Muscle of arm (tissue), 14 donors: ENCODE measurements at places on chromosomes 5 and 9. TPM values are rescaled to one million over a fixed set of nuclear protein-coding genes. Genes with fewer than 3 reads are reported as not detected.

GRCh38 chr9:113620377-113621161 is 157.0 kb downstream of the RGS3 start:
- peak; percentile 86 for DNase-seq

DNA sequence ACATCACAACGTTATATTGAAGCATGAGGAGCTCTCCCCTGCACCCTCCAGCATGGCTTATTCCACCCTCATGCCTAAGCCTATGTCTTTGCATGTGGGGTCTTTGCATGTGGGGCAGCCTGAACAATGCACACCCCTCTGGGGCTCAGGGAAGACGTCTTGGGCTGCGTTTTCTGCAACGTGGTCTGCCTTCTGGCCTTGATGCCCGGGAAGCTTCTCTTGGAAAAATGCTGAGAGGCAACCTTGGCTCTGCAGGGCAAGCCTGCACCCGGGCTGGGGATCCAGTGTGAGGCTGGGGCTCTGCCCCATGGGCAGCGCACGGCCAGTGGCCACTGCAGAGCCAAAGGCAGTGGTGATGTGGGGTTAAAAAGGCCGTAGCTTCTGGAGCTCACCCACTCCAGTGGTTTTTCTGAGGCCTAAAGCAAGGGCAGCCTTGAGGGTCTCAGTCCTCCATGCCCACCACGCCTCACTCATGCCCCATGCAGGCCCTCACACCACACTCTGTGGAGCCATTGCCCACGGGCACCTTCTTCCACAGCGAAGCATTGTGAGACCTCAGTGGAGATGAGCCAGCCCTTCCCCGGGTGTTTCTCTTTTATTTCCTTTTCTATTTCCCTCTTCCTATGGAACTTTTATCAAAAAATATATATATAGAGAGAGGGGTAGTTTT is 112.2 kb downstream of the MRPL36 start:
- DNase-seq = no peak

- no peak for DNase-seq
Measured at GRCh38 chr5:149117970-149118369, 23.3 kb upstream of the ABLIM3 start.

- no peak for DNase-seq
Measured at GRCh38 chr5:148290271-148291195, 21.7 kb upstream of the SPINK7 start.

DNA sequence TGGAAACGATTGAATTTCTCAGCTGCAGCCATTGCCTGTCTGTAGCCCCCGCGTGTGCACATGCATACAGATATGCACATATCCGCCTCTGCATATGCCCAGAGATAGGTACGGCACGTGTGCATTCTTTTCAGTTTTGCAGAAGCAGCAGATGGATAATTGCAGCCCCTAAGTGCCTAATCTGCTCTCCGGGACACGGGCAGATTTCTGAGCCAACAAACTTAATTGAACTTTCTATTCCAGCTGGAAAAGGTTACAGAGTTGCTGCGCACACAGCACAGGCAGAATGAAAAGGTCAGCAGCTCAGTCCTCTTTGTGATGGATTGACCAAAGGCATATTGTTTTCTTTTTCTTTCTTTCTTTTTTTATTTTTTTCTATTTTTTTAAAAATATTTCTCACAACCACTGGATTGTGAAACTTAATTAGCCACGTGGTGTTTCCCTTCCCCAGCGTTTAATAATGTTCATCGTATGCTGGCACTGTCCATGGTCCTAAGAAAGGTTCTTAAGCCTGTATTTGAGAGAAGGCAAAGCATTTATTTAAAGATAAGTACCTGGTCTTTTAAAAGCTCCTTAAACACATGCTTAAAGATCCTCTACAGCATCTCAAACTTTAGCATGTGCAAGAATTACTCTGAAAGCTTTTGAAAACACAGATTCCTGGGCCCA is 270.2 kb upstream of the BRINP1 start:
- peak; percentile 1 for DNase-seq

- DNase-seq = no peak
Measured at GRCh38 chr5:97443740-97444139, 260.7 kb upstream of the RIOK2 start.

DNA sequence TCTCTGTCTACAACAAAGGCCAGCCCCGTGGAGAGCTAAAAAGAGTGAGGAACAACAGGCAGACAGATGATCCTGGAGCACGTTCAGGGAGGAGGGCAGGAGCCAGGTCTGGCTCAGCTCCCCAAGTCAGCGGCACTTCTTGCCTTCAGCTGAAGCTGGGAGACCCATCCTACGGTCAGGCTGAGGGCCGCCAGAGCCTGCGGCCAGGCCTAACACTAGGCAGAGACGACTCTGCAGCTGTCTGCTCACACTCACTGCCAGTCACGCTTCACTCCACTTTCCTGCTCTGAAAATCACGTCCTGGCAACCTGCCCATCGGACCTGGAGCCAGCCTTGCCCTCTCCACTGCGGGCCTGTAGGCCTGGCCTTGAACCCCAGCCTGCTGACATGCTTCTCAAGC is 160.9 kb upstream of the LHFPL2 start:
- peak; percentile 51 for DNase-seq

DNA sequence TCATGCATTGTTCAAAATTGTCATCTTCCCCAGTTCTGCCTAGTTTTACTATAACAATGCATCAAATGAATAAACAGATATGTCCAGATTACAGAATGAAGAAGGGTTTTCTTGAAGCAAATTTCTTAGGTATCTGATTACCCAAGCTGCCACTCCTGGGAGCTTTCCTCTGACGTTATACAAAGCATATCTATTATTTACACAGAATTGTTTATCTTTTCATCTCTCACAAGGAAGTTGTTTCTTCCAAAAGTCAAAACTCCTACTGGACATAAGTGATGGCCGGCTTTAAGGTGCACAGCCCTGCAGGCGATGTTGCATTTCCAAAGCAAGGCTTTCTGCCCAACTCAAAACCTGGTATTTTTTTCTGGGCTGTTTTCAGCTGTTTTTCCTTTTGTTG is 73.4 kb upstream of the ANKH start:
- no peak for DNase-seq

DNA sequence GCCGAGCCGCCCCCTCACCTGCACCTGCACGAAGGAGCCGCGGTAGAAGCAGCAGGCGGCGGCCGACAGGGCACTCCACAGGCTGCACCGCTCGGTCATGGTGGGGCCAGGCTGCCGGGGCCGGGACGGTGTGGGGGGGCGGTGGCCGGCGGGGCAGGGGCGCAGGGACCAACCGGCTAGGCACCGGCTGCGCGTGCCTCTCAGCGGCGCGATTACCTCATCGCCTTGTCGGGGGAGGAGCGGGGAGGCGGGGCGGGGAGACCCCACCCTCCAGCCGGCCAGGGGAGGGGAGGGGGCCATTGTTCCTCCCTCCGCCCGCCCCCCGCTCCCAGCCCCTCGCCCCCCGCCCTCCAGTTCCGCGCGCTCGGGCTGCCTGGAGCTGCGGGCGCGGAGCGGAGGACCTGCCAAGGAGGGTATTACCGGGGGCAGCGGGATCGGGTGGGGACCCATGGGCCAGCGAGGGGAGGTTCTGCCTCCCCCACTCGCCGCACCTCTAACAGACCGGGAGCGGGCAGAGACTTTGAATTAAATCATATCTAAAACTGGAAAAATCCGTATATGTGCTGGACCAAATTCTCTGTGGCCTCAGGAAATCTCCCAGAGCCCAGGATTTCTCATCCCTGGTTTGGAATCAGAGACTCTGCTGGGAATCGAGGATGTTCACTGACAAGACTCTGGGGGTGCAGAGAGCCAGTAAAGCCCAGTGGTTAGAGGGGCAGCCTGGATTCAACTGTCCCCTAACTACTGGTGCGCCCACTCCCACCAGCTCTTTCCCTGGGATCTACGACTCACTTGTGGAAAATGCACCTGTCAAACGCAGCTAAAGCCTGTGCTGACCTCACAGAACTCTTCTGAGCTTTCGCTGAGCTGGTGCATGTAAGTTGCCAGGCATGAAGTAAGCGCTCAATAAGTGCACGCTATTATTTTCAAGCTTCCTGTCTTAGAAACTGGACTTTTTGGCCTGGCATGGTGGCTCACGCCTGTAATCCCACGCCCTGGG is 20.3 kb upstream of the TOR2A start:
- DNase-seq = no peak

DNA sequence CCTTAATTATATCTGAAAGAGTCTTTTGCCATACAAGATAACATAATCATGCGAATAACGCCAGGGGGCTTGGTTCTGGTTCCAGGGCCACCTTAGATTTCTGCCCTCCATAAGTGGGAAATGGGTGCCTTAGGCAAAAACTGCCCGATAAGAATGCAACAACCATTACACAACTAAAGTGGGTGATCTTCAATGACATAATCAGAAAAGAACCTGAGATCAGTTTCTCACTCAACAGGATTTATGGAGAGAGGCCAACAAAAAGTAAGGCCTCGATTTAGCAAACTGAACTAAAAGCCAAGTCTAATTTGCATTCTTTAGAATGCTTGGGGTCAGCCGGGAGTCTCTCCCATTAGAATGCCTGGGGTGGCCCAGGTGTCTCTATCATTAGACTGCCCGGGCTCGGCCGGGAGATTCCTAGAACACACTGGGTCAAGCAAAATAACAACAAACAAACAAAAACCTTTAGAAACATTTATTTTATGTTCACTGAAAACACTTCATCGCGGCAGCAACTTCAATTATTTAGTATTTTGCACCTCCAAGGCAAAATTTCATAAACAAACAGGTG is 194.8 kb downstream of the AUH start:
- DNase-seq = no peak

Gene DMAC1
- 66.8 TPM for polyA plus RNA-seq
